ENCODE measurements at places on chromosomes 3 and 15. TPM values are rescaled to one million over a fixed set of nuclear protein-coding genes. Genes with fewer than 3 reads are reported as not detected.

DNA sequence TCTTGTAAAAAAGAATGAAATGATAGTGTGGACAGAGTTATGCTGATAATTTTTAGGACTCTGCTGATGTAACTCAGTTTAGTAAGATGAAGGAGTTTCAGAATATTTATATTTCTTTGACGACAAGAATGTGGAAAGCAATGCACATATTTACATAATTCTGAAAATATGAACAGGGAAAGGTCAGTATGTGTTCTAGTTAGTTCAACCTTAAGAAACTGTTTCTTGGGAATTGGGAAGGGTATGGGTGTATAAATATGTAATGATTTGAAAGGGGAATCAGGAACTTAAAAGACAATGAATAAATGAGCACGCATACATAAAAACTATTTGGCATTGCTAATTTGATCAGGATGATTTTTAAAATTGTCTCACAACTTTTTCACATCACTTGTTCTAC is 1226.1 kb downstream of the SI start:
- H3K4me1 ChIP-seq = no peaks in the 10 kb centered on the region
- no peak overlapping the region for H3K4me3 ChIP-seq
- no peak overlapping the region for H3K27ac ChIP-seq
- H3K36me3 ChIP-seq = no peaks in the 10 kb centered on the region
- no peak for DNase-seq

DNA sequence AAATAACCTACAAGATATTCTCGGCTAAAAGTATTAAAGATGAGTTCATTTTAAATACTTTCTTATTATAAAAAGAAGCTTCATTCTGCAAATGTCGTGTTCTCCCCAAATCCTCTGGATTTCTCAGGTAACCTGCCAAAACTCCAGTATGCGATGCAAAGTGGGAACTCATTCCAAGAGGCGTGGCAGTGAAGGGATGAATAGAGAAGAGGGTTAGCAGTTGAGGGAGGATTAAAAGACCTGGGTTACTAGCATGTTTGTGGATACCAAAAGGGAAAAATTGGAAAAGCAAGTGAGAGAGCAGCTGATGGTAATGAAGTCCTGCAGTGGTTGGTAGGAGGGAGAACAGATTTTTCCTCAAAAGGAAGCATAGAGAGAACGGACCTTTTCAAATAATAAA is 61.6 kb downstream of the ATP2C1 start:
- no peak for DNase-seq
- H3K36me3 ChIP-seq = peaks cover 11% of the 10 kb centered on the region
- H3K27me3 ChIP-seq = no peaks in the 10 kb centered on the region
- no peak overlapping the region for H3K4me3 ChIP-seq
- no peak overlapping the region for H3K27ac ChIP-seq

DNA sequence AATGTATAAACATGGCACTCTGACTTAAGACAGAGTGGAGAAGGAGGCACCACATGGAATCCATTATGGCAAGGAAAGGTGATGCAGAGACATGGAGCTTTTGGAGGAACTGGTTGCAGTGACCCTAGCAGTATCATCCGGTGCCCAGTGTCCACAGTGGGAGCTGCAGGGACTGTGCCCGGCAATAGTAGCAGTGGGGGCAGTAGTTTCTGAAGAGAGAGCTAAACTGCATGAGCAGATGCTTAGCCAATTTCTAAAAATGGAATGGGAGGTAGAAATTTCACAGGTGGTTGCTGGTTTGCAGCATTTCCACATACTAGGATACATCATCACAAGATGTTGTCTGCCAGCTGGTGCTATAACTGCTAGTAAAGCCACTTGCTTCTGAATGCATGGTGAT is 7.8 kb upstream of the TM2D3 start:
- H3K36me3 ChIP-seq = no peaks in the 10 kb centered on the region
- H3K27me3 ChIP-seq = no peaks in the 10 kb centered on the region
- no peak overlapping the region for H3K27ac ChIP-seq
- H3K4me1 ChIP-seq = peaks cover 2% of the 10 kb centered on the region
- H3K4me3 ChIP-seq = no peak overlapping the region
- DNase-seq = no peak

Gene TRPM7
- total RNA-seq = 38.3 TPM

DNA sequence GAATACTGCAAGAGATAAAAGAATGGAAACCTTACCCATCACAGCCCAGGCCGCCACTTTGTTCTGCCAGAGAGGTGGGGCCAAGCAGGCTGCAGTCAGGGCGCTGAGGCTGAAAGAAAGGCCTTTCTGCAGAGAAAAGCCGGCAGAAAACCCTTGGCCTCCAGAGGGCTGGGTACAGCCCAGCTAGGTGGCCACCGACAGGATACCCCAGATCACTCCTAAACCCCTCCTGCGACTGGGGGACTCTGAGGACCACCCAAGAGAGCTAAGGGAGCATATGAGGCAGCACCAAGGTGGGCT is 69.3 kb downstream of the SMAD6 start:
- no peak for DNase-seq
- no peak overlapping the region for H3K4me3 ChIP-seq
- no peak overlapping the region for H3K27ac ChIP-seq

Gene GJD2
- total RNA-seq = not detected

DNA sequence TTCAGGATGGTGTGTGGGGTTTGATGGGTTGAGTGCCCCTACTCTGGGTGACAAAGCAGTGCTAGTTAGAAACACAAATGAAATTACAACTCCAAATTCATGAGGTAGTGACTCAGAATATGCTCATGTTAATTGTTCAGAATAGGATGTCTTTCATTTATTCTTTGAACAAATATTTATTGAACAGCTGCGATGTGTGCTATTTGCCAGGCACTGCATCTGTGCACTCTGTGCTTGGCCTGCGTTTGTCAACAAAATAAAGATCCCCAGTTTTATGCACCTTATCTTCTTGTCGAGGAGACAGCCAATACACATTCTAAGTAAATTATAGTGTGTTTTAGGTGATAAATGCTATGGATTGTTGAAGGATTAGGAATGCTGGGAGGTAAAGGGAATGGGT is 27.3 kb downstream of the MED12L start:
- no peaks in the 10 kb centered on the region for H3K36me3 ChIP-seq
- no peak overlapping the region for H3K27ac ChIP-seq
- no peaks in the 10 kb centered on the region for H3K27me3 ChIP-seq
- no peaks in the 10 kb centered on the region for H3K4me1 ChIP-seq
- H3K4me3 ChIP-seq = no peak overlapping the region

GRCh38 chr3:159186581-159186980 is 384.7 kb downstream of the MFSD1 start:
- no peaks in the 10 kb centered on the region for H3K4me1 ChIP-seq
- DNase-seq = no peak
- no peaks in the 10 kb centered on the region for H3K36me3 ChIP-seq
- no peaks in the 10 kb centered on the region for H3K27me3 ChIP-seq
- H3K27ac ChIP-seq = no peak overlapping the region
- no peak overlapping the region for H3K4me3 ChIP-seq

Gene ZNF385D
- 8.9 TPM for total RNA-seq

Gene MYH15
- total RNA-seq = 0.44 TPM

DNA sequence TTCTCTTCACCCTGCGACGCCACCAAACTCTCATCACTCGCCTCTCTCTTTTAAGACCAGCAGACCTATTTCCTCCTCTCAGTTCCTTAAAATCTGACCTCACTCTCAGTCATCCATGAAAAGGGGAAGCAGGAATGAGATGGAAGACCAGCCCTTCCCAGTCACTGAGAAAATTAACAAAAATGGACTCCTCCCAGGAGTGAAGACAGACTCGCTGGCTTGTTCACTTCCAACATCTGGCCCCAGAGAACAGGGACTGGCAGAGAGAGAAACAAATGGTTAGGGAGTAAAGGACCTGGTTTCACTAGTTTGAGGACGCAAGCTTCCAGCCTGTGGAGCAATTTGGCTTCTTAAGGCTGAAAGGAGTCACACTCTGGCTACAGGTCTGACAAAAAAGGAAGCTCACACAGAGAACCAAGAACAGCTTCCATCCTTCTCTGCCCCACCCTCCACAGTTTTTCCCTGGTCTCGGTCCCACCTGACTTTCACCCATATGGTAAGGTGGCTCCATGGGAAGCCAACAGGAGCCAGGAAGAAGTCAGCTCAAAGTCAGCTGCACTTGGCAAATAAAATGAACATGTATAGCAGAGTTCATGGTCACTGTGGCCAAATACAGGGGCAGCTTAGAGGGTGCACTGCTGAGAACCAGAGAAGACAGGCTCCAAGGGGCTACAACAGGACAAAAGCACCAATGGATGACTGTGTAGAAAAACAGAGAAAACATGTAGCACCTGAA is 57.2 kb downstream of the ITGB5 start:
- H3K4me1 ChIP-seq = peaks cover 13% of the 10 kb centered on the region
- DNase-seq = no peak
- peaks cover 9% of the 10 kb centered on the region for H3K36me3 ChIP-seq
- H3K4me3 ChIP-seq = no peak overlapping the region
- H3K27ac ChIP-seq = no peak overlapping the region

DNA sequence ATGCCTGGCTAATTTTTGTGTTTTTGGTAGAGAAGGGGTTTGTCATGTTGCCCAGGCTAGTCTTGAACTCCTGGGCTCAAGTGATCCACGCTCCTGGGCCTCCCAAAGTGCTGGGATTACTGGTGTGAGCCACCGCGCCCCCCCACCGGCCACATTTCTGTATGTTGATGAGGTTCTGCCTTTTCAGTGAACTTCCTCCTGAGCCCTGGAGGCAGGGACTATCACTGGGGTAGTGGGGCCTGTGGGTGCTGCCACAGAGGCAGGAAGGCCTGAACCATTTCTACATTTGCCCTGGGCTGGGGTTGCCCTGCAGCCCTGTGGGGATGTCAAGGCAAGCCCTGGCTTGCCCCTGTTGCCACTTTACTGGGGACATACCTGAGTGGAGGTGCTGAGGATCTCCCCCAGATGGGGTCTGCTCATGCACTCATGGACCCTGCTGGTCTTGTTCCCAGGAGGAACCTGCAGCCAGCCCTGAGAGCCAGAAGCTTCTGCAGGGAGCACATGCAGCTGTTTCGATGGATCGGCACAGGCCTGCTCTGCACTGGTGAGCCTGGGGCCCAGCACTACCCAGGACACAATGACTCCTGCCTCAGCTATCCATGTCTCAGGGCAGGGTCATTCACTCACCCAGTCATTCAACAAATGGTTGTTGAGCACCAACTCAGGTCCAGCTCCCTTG is 5.7 kb downstream of the SLC28A1 start:
- H3K4me1 ChIP-seq = peaks cover 7% of the 10 kb centered on the region
- H3K36me3 ChIP-seq = peaks cover 3% of the 10 kb centered on the region
- no peaks in the 10 kb centered on the region for H3K27me3 ChIP-seq
- no peak for DNase-seq
- no peak overlapping the region for H3K4me3 ChIP-seq
- H3K27ac ChIP-seq = no peak overlapping the region

Gene CFAP100
- not detected for total RNA-seq

Gene IRAK2
- 8.9 TPM for total RNA-seq

GRCh38 chr3:116048991-116049390 is 396.3 kb downstream of the LSAMP start:
- no peak overlapping the region for H3K27ac ChIP-seq
- no peak for DNase-seq
- no peaks in the 10 kb centered on the region for H3K4me1 ChIP-seq
- no peaks in the 10 kb centered on the region for H3K36me3 ChIP-seq
- H3K27me3 ChIP-seq = no peaks in the 10 kb centered on the region
- no peak overlapping the region for H3K4me3 ChIP-seq

GRCh38 chr15:22811640-22812039 is 25.2 kb downstream of the NIPA1 start:
- H3K4me3 ChIP-seq = no peak overlapping the region
- no peaks in the 10 kb centered on the region for H3K4me1 ChIP-seq
- no peak overlapping the region for H3K27ac ChIP-seq
- no peaks in the 10 kb centered on the region for H3K27me3 ChIP-seq
- H3K36me3 ChIP-seq = peaks cover 2% of the 10 kb centered on the region
- no peak for DNase-seq
